ENCODE measurements at places on chromosomes 4 and X. TPM values are rescaled to one million over a fixed set of nuclear protein-coding genes. Genes with fewer than 3 reads are reported as not detected.

- no peak for DNase-seq
Measured at GRCh38 chrX:10015723-10016518, 48.8 kb downstream of the CLDN34 start.

- no peak for DNase-seq
Measured at GRCh38 chr4:143285696-143286437, 50.8 kb upstream of the GAB1 start.

Gene GLOD5
- total RNA-seq = not detected

Gene CPLX1
- total RNA-seq = 0.50 TPM
